ENCODE measurements at places on chromosomes 11 and 22. TPM values are rescaled to one million over a fixed set of nuclear protein-coding genes. Genes with fewer than 3 reads are reported as not detected.

Gene KCNJ1
- 1.5 TPM for total RNA-seq

- no peaks in the 10 kb centered on the region for H3K36me3 ChIP-seq
- H3K27ac ChIP-seq, result no peak overlapping the region
- no peaks in the 10 kb centered on the region for H3K4me1 ChIP-seq
- DNase-seq, result no peak
Measured at GRCh38 chr22:35598396-35598710, 18.8 kb downstream of the MB start.

Gene CADM1
- total RNA-seq, result 37.1 TPM

- no peaks in the 10 kb centered on the region for H3K27me3 ChIP-seq
- H3K27ac ChIP-seq, result no peak overlapping the region
- H3K4me1 ChIP-seq, result peaks cover 5% of the 10 kb centered on the region
- H3K36me3 ChIP-seq, result no peaks in the 10 kb centered on the region
- no peak for DNase-seq
- no peak overlapping the region for H3K4me3 ChIP-seq
Measured at GRCh38 chr22:31442768-31443489, 43.5 kb downstream of the DRG1 start.

Gene CTSW
- total RNA-seq, result 0.74 TPM
